Right atrium auricular region (tissue), 2 donors: ENCODE measurements at places on chromosomes 5 and 9.

DNA sequence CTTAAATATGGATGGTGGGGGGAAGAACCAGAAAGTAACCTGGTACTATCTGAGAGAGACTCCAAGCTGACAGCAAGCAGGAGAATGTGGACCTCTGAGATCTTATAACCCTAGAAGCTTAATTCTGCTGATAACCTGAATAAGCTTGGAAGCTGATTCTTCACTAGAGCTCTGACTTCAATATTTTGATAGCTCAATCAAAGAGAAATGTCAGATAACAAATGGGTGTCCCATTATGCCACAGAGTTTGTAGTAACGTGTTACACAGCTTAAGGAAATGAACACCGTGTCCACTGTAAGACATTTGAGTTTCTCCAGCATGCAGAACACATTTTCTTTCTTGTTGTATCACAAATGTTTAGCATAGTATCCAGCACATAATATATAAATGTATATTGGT, 626.7 kb downstream of the CDH12 start:
- DNase-seq, result no peak

GRCh38 chr5:102627315-102627714, 127.8 kb upstream of the PAM start:
- no peak for DNase-seq

DNA sequence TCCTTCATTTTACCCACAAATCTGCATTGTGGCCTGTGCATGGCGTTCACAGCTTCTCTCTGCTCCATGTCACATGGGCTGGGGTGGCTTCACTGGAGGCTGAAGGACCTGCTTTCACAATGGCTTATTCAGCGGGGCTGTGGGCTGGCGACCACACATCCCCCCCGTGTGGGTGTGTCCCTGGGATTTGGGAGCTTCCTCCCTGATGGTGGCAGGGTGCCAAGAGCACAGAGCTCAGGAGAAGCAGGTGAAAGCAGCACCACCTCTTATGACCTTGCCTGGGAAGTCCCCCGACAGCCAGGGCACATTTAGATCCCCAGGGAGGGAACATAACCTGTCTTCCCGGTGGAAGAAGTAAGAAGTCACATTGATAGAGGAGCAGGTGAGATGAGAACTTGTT, 5.0 kb upstream of the MED10 start:
- DNase-seq, result peak; percentile 30

DNA sequence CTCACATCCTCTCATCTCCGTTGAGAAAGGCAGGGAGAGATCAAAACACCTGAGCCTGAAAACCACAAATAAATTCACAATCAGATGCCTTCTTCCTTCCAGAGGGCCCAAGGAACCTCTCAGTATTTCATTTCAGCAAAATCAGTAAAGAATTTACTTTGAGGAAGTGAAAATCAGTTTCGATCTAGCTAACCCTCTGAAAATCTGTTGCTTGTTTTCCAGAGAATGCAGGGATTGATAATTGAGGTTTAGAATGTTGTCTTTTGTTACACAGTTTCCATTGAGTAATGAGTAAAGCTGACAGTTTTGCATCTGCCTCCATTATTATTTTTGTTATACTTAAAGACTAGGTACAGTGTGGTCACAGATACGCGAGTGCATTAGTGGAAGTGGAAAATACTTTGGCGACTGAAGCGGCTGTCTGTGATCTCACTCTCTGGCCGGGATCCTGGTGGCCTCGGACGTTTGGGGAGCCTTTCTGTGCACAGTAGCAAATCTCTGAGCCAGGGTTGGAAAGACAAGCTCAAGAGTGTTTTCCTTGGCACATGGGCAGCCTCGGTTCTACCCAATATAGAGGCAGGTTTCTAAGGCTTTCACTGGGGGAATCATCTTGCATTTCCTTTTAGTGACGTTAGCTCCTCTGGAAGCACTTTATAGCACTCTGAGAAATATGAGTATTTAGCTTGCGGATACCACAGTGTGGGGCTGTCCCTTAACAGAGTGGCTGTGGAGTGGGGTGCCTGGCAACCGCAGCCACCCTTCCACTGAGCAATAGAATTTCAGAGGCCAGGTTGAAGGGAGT, 32.2 kb upstream of the ANGPTL2 start:
- peak; percentile 89 for DNase-seq

GRCh38 chr5:86917117-86917579, 299.4 kb downstream of the COX7C start:
- no peak for DNase-seq

DNA sequence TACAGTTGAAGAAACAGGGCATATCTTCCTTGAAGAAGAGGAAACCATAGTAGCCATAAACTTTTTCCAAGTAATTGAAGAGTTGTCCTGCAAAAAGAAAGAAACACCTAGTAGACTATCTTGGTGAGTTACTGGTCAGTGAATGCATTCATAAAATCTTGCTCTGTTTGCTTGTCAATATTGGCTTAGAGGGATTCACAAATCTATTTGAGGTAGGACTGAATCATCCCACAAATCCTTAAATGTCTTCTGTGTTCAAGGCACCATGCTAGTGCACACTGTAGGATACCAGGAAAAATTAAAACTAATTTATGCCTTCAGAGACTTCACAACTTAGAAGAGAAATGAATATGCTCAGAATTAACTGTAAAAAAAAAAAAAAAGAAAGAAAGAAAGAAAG, 57.6 kb downstream of the GRAMD2B start:
- no peak for DNase-seq

GRCh38 chr9:82903503-82903902, 159.4 kb downstream of the RASEF start:
- no peak for DNase-seq

DNA sequence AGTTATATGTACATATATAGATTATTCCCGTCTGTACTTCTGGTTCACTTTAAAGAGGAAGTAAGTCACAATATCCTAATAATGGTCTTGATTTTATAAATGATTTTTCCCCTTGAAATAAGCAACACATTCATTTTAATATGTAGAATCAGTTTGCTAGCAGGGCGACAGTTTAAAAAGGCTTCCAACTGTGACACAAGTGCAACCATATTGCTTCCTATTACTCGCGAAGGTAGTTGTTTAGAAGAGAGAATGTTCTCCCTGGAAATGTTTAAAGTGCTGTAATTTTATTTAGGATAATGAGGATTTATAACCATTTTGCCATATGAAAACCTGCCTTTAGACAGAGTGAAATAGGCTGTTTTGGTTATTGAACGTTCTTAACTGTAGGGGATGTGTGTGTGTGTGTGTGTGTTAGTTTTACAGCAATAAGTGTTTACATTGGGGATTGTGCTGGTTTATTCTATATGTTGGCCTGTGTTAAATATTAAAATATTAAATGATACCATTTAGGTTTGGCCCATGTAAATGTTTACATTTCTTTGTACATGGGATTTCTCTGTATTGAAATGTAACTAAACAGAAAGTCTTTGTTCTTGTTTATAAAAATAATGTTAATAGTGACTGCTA, 138.3 kb downstream of the PBX3 start:
- DNase-seq, result no peak

DNA sequence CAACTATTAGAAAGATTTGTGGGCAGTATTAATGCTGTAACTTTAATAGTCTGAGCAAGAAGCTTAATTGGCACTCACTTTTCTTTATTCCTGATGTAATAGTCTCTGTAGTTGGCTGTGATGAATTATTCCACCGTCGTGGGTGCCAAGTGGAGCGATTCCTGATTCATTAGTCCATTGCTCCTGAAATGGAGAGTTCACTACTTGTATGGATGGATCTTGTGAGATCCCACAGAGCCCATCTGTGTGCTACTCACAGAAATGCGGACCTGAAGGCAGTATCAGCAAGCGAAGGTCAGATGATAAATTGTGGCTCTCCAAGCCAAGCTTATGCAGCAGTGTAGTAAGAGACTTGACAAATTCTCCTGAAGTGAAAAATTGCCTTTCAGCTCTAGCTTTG, 212.2 kb downstream of the CHSY3 start:
- no peak for DNase-seq

GRCh38 chr5:154159343-154159742, 31.2 kb upstream of the GALNT10 start:
- no peak for DNase-seq

DNA sequence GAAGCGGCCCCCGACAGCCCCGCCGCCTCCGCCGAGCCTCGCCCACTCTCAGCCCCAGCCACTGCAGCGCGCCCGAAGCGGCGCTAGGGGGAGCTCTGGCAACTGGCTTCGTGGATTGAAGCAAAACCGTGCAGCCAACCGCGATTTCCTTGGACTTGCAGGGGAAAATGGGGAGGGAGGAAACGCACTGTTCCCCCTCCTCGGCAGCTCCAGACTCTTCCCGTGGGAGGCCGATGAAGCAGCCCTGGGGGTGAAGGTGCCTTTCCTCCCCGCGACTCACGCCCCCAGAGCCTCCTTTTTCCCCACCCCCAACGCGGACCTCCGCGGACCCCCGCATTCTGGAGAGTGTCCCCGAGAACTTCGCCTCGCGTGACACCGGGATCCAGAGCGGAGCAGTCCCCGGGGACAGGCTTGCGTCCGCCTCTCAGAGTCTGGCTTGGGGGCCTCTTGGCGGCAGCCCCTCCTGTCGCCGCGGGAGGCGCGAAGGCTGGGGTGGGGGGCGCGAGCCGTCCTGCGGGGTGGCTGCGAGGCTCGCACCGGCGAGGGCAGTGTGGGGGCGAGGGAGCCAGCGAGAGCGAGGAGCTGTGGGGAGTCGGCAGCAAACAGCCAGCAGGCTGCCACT, 3.8 kb downstream of the IER5L start:
- peak; percentile 94 for DNase-seq

- no peak for DNase-seq
Measured at GRCh38 chr9:136634904-136635303, 27.8 kb upstream of the EGFL7 start.

DNA sequence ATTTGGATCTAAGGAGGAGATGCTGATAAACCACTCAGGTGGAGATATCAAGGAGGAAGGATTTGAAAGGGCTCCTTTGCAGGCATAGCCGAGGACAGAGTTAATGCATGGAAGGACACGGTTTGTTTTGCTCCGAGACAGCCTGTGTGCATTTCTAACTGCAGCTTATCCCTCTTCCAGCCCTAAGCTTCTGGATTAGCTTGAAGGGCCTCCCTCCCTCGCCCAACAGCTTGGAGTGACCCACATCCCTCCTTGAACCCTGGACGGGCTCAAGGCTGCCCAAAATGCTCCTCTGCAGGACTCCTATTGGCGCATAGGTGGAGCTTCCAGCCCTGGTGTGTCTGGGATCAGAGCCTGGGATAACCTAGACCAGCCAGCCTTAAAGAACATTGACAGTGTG, 66.7 kb downstream of the PPARGC1B start:
- no peak for DNase-seq

DNA sequence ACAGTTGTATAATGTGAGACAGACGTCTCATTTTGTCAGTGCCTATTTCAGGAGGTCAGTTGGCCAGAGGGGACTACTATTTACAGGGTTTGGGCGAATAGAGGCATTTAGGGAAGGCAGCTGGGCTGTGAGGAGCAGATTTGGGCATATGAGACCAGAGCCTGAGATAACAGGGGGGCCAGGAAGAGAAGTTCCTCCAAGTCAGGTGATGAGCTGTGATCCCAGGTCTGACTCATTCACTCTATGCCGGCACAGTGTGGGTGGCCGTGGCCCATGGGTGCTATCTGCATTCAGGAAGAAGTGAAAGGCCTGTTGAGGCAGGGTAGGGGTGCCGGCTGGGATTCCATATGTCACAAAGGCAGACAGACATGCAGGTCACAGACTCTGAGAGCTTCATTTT, 142.8 kb downstream of the PDZD2 start:
- DNase-seq, result no peak

DNA sequence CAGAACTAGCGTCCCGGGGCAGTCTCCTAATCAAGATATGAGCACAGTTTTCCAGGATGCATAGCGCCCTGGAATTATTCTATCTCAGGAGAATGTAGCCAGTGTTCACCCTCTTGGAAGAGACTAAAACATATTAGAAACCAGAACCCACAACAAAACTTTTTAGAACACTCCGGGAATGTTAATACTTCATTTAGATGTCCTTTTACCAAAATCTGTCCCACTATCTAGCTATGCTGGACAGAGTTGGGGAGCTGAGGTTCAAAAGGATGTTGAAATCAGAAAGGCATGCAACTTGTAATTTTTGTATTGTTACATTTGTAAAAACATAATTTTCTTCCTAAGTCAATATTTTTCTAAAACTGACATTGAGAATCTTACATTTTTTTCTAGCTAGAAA, 386.5 kb upstream of the RFX3 start:
- no peak for DNase-seq

DNA sequence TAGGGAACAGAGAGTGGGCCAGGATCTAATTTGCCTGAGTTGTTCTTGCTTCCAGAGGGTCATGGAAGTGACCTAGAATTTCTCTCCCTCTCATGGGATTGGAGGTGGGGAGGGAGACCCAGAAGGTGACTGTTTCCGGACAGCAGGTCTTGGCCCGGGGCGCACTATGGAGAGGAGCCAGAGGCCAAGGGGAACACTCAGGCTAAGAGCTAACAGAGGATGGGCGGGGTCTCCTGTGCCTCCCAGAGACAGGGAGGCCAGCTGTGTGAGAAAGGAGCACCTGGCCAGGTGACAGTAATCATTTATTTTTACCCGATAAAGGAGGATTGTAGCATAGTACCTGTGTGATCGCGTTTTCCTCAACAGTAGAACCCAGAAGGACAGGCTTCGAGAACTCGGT, 50.9 kb upstream of the ANKH start:
- no peak for DNase-seq

- DNase-seq, result no peak
Measured at GRCh38 chr5:179974946-179975712, 67.4 kb upstream of the TBC1D9B start.

- no peak for DNase-seq
Measured at GRCh38 chr5:43553381-43553780, 3.5 kb downstream of the PAIP1 start.

DNA sequence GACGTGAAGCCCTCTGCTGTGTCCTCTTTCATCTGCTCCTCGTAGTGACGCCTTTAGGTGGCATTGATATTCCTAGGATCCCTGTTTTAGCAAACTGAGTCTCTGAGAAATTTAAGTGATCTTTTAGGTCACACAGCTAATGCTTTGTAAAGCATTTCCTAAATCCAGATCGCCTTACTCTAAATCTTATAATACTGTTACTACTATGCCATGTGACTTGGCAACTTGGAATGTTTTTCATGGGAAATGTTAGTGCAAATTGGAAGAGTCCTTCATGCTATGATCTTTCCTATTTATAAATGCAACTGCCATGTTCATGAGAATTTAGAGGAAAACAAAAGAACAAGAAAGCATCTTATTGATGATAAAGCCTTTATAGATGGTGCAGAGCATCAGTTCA, 212.2 kb downstream of the TRIO start:
- no peak for DNase-seq

DNA sequence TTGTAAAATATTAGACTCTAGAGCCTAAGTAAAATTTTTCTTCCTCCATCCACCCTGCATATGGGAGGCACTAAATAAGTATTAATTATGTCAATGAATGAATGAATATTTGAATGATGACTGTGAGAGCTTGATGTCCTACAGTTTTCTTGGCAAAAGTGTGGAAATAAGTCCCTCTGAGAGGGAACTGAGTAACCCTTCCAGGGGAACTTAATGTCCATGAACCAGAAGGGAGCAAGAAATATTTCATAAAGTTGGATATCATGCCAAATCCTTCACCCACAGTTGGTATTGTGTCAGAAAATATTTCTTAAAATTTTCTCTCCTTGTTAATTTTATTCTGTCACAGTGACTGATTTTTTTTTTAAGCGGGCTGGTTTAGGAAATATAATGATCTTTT, 36.6 kb downstream of the NNT start:
- DNase-seq, result no peak

GRCh38 chr5:89349246-89349980, 466.4 kb upstream of the MEF2C start:
- no peak for DNase-seq

- no peak for DNase-seq
Measured at GRCh38 chr5:150352244-150353031, 5.1 kb upstream of the TCOF1 start.

GRCh38 chr5:124514956-124515355, 231.5 kb downstream of the ZNF608 start:
- no peak for DNase-seq
